ENCODE measurements at places on chromosomes 11 and 22.

DNA sequence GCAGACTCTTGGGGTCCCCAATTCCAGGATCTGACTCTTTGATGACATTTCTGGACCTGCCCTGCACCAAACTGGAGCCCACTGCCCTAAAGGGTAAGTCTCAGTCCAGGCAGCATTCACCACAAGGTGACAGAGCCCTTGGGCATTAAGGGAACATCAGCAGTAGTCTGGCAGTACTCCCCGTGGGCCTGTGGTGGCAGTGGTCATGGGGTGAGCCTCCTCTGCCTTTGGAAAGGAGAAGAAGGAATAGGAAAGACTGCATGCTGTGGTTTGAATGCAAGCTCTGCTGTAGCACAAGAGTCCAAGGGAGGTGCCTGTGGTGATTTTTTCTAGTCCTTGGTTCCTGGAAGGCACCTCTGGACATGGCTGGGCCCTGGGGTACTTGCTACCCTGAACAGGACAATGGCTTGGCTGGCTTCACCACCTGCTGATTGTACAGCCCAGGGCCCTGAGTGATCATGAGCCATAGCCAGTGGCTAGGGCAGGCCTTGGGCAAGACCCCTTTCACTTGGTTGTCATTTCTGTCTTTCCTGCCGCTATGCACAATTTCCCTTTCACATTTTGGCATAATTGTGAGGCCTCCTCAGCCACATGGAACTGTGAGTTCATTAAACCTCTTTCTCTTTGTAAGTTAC lies 160.7 kb upstream of the GRIA4 start:
- no peak for DNase-seq

DNA sequence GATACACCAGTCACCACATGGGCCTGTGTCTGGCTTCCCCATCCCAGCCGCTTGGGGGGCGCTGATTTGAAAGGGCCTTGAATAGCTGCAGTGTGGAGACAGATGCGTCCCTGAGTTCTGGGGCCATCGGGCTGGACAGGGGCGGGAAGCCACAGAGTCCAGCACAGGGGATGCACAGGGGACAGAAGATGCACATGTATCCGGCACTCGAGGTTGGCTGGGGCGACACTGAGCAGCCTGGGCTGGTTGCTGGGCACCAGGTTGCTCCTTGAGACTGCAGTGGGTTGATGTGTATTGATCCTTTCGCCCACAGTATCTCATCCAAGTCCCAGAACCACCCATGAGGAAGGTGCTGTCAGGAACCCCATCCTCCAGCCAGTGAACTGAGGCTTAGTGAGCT lies 99.3 kb upstream of the SYT13 start:
- DNase-seq = no peak

- no peak for DNase-seq
These were observed 33.3 kb downstream of the MOV10L1 start for GRCh38 chr22:50123119-50123518.

DNA sequence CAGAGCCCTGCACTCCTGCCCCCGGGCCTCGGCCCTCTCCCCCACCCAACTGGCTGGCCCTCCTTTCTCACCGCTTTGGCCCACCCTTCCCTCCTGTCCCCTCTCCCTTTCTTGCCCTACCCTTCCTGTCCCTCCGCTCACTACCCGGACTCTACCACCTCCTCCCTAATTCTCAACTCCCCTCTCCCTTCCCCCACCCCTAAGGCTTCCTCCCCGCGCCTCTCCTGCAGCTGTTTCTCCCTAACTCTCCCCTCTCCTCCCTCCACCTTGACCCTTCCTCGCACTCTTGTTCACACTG lies 421 bp downstream of the SLC15A3 start:
- no peak for DNase-seq

GRCh38 chr22:37599153-37599552 lies 9.5 kb upstream of the GGA1 start:
- DNase-seq = no peak

DNA sequence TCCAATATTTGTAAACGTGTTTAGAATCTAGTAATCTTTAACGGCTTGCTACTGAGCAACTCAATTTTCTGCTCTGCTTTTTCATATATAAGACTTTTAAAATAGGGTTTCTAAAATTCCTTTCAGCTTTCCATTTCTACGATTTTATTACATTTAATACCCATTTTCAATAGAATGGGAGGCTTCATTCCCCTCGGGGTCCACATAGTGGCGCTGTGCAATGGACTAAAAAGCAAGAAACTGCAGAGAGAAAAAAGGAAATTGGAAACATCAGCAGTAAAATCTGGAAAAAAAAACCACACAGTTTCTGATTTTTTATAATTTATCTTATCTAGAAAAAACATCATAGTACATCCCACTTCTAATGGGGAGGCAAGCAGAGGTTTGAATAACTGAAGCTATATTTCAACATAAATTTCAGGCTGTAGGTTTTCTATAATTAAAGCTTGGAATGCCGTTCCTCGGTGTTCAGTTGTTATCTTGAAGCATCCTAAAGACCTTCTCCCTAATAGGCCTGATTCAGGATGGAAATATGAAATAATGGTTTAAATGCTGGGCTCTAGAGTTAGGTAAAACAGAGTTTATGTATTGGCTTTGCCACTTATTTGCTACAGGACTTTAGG lies 18.7 kb upstream of the JHY start:
- peak; percentile 13 for DNase-seq

GRCh38 chr22:50688448-50688847 lies 15.8 kb downstream of the SHANK3 start:
- no peak for DNase-seq

DNA sequence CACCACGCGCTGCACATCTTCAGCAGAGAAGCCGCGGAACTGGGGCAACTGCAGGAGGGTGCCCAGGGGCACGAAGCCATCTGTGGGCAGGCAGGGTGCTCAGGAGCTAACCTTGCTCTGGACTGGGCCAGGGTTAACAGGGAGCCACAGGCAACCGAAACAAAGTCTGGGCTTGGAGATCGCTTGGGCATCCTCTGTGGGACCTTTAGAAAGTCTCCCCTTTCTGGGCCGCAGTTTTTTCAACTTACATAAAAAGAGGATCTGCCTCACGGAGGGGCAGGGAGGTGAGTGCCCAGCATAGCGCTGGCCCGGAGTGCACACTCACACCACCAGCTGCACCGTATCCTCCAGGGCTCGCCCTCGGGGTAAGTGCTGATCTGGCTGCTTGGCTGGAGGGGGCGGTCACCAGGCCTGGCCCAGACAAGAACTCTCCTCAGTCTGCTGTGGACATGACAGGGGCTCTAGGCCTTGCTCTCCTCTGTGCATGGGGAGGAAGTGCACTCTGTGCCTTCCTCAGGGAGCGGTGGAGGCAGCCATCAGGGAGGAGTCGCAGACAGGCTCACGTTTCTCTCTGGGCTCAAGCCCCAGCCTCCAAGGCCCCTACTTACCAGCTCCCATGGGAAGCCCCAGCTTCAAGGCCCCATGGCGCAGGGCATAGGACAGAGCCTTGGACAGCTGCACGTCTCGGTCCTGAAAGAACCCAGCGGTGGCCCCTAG lies 937 bp downstream of the TRPT1 start:
- no peak for DNase-seq

DNA sequence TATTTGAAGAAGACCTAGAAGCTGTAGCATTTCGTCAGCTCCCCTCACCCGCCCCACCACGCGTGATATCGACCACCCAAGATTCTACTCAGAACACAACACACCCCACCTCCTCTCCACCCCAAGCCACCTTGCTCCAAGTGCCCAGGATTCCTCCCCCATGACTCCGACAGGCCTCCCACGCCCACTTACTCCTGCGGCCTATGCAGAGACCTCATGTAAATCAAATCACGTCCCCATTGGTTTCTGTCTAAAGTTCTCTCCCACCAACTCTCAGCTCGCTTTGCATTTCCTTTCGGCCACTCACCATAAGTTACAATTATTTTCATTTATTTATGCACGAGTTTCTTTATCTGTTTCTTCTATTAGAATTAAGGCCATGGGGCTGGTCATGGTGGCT lies 11.0 kb downstream of the TMEM151A start:
- no peak for DNase-seq

- DNase-seq = no peak
These were observed 3.6 kb downstream of the RIN1 start for GRCh38 chr11:66332371-66333219.

DNA sequence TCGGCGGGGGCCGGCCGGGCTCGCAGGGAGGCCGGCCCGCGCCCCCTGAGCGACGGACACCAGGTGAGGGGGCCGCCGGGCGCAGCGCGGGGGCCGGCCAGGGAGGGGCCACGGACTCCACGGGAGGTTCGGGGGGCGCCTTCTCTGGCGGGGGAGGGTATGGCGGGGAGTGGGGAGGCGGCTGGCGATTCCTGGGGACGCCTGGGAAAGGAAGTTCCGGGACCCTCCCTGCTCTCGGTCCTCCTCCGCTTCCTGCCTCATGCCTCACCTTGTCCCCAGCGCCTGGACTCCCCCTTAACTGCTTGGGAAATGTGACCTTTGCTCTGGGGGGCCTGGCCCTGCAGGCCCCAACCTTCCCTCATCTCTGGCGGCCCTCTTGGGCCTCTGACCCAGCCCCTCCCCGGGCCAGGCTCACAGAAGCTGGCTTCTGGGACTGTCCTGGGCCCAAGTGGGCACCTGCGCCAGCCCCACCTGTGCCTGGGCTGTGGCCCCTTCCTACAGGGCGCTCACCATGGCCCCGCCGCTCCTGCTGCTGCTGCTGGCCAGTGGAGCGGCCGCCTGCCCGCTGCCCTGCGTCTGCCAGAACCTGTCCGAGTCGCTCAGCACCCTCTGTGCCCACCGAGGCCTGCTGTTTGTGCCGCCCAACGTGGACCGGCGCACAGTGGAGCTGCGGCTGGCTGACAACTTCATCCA lies 516 bp downstream of the LRFN4 start:
- DNase-seq = no peak

Measured in stimulated activated naive CD4-positive, alpha-beta T cell treated with Interleukin-2 at 50 U/mL for 16 hours (primary cell).